ENCODE measurements at places on chromosomes 6 and 20.

GRCh38 chr6:127816643-127817042 is 84.2 kb downstream of the THEMIS start:
- DNase-seq = no peak

- DNase-seq = no peak
Observed at GRCh38 chr6:10256113-10256690, 158.7 kb downstream of the TFAP2A start.

DNA sequence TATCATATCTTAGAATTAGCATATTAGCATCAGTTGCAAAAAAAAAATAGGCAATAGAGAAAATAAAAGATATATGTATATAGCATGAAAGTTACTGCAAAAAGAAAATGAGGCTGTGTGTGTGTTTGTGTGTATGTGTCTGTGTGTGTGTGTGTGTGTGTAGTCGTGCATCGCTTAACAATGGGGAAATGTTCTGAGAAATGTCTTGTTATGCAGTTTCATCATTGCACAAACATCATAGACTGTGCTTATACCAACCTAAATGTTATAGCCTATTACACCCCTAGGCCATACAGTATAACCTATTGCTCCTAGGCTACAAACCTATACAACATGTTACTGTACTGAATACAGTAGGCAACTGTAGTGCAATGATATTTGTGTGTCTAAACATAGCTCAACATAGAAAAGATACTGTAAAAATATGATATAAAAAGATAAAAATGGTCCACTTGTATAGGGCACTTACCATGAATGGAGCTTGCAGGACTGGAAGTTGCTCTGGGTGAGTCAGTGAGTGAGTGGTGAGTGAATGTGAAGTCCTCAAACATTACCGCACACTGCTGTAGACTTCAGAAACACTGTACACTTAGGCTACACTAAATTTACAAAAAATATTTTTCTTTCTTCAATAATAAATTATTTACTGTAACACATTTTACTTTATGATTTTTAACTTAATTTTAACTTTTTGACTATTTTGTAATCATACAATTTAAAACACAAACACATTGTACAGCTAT is 805.1 kb downstream of the KIF16B start:
- no peak for DNase-seq

GRCh38 chr6:37653933-37654565 is 43.6 kb downstream of the MDGA1 start:
- no peak for DNase-seq

DNA sequence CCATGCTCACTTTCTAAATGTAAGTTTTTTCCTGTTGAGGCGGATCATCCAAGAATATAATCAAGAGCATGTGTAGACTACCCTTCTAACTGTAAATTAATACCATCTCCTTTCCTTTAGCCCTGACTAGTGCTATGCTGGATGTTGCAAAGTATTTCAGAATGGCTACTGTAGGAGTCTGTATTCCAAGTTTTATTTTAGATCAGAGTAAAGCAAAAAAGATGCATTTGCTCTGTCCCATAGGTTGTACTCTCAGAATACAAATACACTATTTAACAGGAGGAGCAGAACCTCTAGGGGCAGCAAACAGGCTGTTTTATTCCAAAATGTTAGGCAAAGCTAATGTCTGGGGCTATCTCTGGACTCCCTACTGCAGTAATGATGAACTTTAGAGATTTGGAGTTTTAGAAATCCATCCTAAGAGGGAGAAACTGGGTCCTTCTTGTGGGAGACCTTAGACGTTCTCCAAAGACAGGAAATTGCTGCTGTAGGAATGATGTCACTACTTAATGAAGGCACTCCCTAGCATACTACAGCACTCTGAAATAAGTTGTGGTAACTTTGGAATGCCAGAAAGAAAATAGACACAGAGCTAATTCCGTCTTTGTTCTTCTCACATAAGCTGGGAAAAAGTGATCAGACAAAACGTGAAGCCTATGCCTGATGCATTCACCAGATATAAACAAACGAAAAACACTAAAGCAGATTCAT is 392.4 kb upstream of the HS3ST5 start:
- no peak for DNase-seq

- no peak for DNase-seq
Observed at GRCh38 chr20:63898882-63899558, 4.1 kb downstream of the DNAJC5 start.

GRCh38 chr6:158413028-158413427 is 100.8 kb downstream of the TULP4 start:
- DNase-seq = no peak

DNA sequence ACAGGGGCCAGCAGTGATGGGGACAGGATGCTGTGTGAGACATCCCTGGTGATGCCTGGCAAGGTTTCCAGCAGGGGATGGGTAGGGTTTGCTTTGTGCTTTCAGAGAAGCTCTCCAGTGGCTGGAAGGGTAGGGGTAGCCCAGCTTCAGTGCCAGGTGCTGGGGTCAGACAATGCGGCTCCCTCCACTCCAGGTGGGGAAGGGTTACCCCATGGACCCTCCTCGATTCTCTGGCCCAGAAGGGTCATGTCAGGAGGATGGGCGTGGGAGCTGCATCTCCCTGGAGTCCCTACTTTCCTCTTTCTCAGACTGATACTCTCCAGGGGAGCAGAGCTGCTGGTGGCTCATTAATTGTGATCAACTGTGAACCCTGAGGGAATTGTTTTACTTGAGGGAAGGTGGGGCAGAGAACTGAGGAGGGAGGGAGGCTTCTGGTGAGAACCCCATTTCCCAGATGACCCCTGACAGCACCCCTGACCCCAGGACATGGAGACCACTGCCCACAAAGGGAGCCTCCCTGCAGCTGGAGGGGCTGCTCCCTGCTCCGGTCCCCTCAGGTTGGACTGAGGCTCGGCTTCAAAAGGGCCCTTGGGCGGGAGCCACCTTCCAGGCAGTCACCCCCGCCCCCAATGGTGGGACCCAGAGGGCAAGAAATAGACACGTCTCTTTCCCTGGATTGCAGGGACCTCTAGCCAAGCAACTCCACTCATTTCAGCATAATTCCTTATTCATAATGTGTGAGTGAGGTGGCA is 100.9 kb upstream of the BHLHE23 start:
- DNase-seq = no peak

- DNase-seq = no peak
Observed at GRCh38 chr6:160998766-160999165, 7.2 kb downstream of the MAP3K4 start.

DNA sequence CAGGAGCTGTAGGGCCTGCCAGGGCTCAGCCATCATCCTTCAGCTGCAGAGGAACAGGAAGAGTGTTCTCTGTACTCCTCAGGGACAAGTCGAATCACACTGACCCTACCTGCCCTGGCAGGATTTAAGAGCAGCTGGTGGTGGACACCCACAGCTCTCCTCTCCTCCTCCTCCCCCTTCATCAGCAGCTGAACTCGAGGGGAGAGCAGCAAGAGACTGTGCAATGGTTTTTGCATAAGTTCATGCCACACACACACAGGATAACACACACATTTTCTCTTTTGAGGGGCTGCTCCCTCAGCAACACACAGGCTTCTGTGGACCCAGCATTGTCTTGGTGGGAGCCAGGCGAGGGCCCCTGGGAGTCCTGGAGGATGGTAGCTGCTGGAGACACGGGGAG is at the start of gene CST11:
Gene CST11, minus strand, starts transcription at position 101 of the 400 bp plus-strand sequence. Its CDS starts 65 bp downstream, at position 36.
- DNase-seq = no peak
